ENCODE measurements at places on chromosomes 2 and 18.

DNA sequence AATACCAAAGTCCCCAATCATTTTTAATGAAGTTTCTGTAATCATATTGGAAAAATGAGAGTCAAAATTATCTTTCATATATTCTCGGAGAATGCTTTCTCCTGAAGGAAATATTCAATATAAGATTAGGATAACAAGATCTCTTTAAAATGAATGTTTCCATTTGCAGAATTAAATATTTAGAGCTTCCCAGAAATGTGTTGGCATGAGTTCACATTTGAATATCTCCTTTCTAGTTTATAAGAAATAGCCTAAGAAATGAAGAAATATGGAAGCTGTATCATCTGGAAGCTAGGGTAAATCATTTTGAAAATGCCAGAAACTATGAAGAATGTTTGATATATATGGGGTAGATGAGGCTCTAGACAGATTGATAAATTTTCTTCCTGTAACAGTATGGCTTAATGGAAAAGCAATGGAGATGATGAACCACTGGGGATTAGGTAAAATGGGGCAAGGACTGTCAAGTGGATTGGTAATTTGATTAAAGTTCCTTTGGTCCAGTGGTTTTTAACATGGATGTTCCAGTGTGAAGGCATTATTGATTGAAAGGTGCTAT is 184.6 kb upstream of the ZNF804A start:
- no peak for DNase-seq

GRCh38 chr2:62672601-62673000 is 32.9 kb upstream of the EHBP1 start:
- DNase-seq: no peak

DNA sequence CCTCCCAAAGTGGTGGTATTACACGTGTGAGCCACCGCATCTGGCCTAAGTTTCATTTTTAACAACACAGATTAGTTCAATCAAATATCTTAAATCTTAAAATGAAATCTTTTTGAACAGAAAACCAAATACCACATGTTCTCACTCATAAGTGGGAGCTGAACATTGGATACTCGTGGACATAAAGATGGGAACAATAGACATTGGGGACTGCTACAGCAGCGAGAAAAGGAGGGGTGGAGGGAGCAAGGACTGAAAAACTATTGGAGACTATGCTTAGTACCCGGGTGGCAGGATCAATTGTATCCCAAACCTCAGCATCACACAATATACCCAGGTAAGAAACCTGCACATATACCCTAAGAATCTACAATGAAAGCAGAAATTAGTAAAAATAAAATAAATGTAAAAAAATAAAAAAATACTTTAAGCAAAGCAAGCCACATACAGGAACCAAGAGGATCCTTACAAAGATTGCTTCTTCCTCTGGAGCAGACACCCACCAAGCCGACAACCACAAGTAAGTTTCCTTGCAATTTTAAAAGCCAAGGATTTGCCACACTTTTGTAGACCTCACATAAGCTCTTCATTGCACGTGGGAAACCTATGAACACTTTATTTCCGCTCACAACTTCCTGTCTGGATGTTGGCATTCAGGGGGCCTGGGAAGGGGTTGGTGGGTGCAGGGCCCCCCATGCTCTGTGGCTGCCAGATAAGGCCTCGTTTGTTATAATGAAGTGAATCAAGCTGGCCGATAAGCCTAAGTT is 147.9 kb downstream of the MYCN start:
- no peak for DNase-seq

DNA sequence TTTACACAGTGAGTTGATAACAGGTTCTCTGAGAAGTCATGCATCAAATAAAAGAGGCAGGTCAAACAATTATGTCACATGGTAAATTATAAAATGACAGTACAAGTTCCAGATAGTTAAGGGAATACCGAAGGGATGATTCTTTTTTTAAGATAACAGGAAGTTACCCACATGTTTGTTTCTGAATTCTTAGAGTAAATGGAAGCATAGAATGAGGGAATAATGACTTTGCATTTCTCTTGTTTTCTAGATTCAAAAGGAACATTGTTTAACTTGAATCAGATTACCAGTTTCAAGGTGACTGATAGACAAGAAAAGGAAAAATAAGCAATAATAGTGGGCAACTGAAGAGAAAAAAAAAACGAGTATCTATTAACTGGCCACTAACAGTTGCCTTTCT is 124.5 kb downstream of the MIB1 start:
- DNase-seq: no peak

DNA sequence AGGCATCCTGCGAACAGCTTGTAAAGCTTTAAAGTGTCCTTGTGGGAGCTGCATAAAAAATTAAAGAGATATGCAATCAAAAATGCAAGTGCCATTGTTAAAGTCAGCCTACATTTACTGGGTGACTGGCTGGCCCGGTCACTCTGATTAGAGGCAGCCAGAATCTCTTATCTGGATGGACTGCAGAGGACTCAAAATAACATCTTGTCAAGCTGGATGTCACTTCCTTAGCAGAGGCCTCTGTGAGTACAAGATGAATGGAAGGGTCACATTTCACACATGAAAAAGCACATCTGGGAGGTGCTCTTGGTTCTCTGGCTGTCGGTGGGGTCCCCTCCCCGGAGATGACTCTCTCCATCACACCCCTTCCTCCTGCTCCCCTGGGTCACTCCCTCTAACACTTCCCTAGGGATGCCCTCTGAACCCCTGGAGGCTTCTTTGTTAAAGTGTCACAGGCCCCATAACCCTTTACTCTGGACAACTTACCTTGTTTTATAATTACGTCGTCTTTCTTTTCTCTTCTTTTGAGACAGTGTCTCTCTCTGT is 122.1 kb downstream of the SH3BP4 start:
- DNase-seq: no peak

DNA sequence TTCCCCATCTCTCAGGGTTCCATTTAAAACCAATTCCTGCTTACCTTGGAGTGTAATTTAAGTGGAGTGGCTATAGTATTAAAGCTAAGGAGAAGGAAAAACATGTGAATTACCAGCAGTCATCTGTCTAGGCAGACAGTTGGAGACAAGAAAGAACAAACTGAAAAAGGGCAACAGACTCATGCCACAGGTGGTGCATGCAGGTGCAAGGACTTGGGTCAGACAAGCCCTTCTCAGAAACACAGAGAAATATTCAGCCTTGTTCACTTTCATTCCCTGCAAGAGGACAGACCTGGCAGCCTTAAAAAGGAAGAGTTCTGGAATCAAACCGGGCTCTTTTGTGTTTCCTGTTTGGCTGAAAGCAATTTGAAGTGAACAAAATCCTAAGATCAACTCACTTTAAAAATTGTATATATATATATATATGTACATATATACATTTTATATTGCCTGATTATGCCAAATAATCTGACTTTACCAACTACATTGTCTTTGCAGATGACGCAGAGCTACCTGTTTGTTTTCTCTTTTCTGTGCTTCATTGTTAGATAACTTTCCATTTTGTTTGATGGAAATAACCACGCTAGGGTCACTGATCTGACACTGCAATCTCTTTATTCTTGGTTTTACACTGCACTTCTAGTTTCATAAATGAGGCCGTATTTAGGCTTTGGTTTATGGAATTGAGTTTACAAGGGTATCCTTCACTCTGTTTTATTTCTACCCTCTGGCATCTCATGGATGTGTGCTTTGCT is 35.1 kb upstream of the VPS54 start:
- no peak for DNase-seq

DNA sequence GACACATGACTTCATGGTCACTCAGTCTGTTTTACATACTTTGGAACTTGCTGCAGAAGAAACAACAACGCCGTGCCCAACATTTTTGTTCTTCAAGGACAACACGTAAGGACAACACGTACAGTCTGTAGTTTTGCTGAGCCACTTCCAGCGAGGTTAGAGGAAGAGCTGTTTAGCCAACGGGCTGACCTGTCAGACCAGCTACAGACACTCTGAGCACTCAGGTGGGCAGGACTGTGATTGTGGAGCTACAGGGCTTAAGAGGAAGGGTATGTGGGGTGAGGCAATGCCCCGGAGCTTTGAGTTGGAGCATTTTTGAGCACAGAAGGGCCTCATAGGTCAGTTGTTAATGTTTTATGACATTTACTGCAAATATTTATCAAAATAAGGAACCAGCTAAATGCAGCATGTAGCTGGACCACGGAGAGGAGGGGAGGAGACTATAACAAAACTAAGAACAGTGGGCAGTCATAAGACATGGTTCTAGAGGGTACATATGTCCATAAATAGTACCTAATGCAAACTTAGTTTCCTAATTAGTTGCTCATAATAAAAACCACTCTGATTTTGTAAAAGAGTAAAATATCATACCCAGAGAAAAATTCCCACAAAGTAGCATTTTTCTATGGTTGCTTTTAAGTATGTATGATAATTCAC is 26.3 kb upstream of the NPC1 start:
- no peak for DNase-seq

GRCh38 chr18:3498698-3499471 is 48.9 kb downstream of the TGIF1 start:
- no peak for DNase-seq

- no peak for DNase-seq
Measured at GRCh38 chr2:223797811-223798721, 39.3 kb downstream of the AP1S3 start.

Measured in CD8-positive, alpha-beta memory T cell (primary cell).